ENCODE measurements at places on chromosomes 6 and 20.

DNA sequence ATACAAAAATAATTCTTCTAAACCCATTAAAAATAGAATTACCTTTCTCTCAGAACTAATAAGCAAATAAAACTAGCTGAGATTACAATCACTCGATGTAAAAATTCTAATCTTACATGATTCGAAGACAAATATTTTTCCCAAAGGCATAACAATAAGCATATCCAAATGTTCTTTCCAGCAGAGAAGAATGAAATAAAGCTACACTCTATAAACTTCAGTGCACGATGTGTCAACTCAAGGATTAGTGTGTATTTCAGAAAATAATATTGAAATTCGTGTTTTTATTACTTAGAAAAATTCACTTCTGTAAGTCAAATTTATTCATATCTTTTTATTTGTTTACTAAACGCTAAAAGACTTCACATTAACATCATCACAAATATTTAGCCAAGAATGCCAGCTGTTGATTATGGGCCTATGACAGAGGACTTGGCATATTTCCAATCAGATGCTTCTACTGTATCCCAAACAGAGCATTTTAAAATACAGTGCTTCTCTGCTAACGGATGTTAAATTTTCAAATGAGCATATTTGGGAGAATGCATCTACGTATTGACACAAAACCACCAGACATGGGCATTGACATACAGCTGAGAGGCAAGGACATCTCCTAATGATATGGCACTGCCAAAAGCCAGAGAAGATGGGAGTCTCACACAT is 54.7 kb upstream of the PDE7B start:
- no peak for DNase-seq

DNA sequence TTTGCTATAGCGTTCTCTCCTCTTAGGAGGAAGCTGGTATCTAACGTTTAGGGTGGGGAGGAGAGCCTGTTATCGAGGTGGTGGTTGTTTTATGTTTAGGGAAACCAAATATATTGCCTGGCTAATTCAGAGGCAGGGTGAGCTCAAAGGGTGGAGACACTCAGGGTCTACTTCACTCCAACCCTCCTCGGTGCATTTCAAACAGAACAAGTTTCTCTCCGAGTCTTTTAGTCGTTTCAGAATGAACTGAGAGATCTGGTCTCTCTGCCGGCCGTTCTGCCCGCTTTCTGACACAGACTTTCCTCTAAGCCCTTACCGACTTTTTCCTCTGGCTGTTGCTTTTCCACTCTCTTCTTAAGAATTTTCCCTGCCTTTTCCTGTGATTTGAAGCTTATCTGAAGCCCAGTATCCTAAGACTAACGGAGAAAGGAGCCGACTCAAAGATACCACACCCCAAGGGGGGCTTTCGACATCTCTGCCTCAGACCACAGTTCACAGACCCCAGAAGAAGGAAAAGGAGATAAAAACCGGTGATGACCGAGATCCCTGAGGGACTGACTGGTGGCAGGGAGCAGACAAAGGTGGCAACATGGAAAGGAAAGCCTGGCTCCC is 865 bp downstream of the STK38 start:
- DNase-seq: no peak

DNA sequence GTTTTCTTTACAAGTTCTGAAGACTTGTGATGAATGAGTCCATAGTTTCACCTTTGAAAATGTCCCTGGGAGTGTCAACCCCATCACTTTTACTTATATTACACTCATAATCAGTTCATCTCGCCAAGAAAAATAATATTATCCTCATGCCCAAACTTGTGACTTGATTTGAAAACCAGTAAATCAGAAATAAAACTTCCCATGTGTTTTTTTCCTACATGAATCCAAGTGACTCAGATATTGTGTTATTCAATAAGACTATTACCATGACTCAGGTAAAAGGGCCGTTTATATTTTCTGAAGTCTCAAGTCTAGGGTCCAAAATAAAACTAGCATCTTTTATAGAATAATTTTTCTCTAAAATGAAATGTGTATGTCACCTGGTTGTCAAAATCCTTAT is 15.8 kb upstream of the CYP24A1 start:
- no peak for DNase-seq

- DNase-seq: no peak
Observed at GRCh38 chr6:148885136-148885865, 138.5 kb downstream of the UST start.

DNA sequence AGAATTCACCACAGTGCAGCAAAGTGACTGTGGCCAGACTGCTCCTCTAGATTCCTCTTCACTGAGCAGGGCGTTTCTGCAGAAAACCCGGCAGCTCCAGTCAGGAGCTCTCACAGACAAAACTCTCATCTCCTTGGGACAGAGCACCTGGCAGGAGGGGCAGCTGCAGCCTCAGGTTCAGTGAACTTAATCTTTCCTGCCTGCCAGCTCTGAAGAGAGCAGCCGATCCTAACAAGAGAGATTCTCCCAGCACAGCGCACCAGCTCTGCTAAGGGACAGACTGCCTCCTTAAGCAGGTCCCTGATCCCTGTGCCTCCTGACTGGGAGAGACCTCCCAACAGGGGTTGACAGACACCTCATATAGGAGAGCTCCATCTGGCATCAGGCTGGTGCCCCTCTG is 1065.5 kb downstream of the GRIK2 start:
- no peak for DNase-seq

DNA sequence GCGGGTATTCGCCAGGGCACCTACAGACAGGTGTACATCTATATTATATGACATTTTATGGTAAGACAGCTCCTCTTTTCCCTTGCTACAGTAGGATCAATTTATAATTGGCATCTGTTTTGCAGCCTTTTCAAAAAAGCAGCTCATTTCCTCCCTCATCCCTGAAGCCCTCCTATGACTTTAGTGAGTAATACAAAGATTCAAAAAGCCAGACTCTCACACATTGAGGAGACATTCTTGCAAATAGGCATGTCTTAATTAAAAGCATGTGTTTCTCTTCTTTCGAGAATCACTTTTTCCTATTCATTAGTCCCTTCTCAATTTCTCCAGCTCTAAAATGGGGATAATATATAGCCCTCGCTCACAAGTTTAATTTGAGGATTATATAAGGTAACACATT is 283.4 kb downstream of the TBC1D7 start:
- no peak for DNase-seq

GRCh38 chr6:121593011-121593641 is 157.7 kb downstream of the GJA1 start:
- no peak for DNase-seq

DNA sequence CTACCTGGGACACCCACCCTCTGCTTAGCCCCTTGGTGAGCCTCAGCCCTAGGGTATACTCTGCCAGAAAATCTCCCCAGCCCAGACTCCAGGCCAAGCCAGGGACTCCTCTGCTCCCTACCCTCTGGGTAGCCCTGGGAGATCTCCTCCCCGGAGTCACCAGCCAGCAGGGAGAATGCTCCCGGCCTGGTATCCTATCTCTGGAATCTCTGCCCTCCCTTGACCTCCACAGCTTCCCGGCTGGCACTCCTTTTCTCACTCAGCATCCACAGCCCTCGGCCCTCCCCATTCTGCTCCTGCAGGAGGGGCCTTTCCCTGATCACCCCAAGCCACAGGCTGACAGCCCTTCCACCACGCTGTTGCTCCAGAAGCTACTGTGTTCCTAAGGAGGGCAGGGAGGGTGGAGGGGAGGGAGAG is 22.6 kb downstream of the NOL4L start:
- DNase-seq: no peak

Data from GF-D8 (cell line).